ENCODE measurements at places on chromosomes 7 and 10.
A peak's percentile ranks its signal among the peaks of the same experiment; 100 is the strongest.

DNA sequence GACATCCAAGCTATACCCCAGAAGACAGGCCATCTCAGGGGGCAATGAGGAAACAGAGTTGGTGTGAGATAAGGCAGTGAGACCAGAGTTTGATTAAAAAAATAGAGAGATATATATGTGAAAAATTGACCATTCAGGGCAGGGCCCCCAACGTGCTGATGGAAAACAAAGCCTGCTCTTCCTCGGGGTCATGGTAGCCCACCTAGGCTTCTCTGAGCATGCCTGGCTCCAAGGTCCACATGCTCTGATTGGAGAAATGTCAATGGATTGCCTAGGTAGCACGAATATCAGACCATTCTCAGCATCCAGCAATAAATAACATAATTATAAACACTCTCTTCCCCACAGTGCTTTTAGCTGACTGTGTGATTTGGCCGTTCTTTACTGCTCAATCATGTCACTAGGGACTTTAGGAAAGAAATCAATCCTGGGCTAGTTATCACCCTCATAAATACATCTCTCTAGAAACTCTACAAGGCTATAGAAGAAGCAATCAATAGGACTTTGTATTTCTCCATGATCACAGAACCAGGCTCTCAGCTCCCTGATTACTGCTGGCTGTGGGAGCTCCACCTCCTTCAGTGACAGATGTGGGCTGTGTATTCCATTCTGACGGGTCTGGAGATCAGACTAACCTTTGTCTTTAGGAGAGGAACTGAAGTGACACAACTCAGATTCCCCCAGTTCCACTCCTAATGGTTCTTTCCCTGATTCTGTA is 766.4 kb downstream of the GRID1 start:
- DNase-seq = no peak

DNA sequence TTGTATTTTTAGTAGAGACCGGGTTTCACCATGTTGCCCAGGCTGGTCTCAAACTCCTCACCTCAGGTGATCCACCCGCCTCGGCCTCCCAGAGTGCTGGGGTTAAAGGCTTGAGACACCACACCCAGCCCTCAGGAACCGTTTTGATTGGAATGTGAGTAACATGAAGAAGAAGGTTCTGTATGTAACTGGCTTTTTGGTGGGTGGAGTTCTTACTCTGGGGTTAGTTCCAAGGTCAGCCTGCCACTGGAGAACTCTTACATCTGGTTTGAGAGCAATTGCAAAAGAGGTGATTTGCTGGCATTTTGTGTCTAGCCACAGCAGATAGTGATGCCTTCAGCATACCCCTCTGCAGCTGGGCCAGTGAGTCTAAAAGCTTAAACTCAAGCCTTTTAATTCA is 457.8 kb upstream of the VSTM2A start:
- DNase-seq = no peak

- no peak for DNase-seq
These were observed 828 bp upstream of the MALSU1 start for GRCh38 chr7:23298141-23298881.

DNA sequence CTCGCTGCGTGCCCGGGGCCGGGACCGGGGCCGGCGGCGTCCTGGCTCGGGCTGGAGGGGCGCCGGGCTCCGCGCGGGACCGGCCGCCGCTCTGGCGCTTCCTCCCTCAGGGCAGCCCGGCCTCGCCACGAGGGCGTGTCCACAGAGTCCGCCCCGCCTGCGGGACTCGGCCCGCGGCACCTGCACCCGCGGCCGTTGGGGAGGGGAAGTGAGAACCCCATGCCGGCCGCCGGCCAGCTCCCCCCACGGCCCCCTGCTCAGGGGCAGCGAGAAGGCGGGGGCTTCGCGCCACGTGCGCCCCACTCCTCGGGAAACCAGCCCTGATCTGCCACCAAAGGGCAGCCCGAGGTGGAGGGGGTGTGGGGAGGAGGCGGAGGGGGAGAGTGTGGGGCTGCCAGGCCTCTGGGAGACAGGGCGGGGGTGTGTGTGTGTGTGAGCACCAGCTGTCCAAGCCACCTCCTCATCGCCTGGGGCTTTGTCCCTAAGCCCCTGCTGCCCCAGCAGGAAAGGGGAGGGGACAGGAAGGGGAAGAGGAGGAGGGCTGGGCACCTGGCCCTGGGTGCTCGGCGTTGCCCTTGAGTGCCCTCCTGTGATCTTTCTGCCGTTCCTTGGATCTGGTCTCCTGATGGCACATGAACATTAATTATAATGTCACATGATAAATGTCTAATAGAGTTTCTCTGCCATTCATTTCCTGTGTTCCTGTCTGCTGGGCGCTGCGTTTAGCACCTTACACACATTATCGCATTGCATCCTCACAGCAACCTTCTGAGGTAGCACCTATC is at the start of gene PIK3AP1:
TSS of gene PIK3AP1 (minus strand) at position 93 of the 785 bp plus-strand sequence. CDS start 120 bp downstream, outside the sequence.
- peak; percentile 25 for DNase-seq

DNA sequence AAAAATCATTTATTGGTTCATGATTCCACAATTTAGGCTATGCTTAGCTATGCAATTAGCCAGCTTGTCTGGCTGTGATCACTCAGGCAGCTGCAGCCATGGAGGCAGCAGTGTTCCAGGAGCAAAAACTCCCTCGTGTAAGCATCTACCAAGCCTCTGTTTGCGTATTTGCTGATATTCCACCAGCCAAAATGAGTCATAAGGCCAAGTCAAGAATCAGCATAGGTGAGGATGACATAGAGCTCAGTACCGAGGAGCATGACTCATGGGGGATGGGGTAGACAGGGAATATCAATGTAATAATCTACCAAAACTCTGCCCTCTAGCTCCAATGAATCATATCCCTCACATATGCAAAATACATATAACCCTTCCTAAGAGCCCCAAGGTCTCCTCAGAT is 63.3 kb downstream of the IMMP2L start:
- DNase-seq = no peak

All from NCI-H1694 (cell line).